ENCODE measurements at places on chromosomes 5 and 9. TPM values are rescaled to one million over a fixed set of nuclear protein-coding genes. Genes with fewer than 3 reads are reported as not detected.

Gene CD72
- total RNA-seq, result 1.3 TPM

Gene CCDC192
- not detected for total RNA-seq

Gene PTGDS
- 2,426 TPM for total RNA-seq

Gene LRRC70
- 1.9 TPM for total RNA-seq

Gene TIMD4
- 0.71 TPM for total RNA-seq

Gene ISL1
- not detected for total RNA-seq

Gene CARTPT
- not detected for total RNA-seq

Gene TMEM167A
- 50.1 TPM for total RNA-seq

Gene ZFP2
- 0.43 TPM for total RNA-seq

Gene NR5A1
- total RNA-seq, result not detected

Gene IFNE
- not detected for total RNA-seq

Gene PRDM9
- total RNA-seq, result not detected

Gene MED27
- total RNA-seq, result 15.3 TPM

Gene ABO
- total RNA-seq, result 1.1 TPM

Gene FRMPD1
- total RNA-seq, result 0.31 TPM

Gene MINAR2
- not detected for total RNA-seq

Gene PRR16
- 6.3 TPM for total RNA-seq

Gene FOXD4L3
- not detected for total RNA-seq

Gene ACOT12
- not detected for total RNA-seq

Gene RARS1
- 42.4 TPM for total RNA-seq

Gene MAPK9
- total RNA-seq, result 30.0 TPM

Measured in right atrium auricular region (tissue), 2 donors.